ENCODE measurements at places on chromosomes 12 and 14. TPM values are rescaled to one million over a fixed set of nuclear protein-coding genes. Genes with fewer than 3 reads are reported as not detected.
A peak's percentile ranks its signal among the peaks of the same experiment; 100 is the strongest.

The P2RX7 gene
- total RNA-seq, result 7.9 TPM

GRCh38 chr14:85454226-85454813 lies 75.6 kb upstream of the FLRT2 start:
- DNase-seq, result no peak

GRCh38 chr12:126487431-126487980 lies 1422.3 kb downstream of the AACS start:
- no peak for DNase-seq

DNA sequence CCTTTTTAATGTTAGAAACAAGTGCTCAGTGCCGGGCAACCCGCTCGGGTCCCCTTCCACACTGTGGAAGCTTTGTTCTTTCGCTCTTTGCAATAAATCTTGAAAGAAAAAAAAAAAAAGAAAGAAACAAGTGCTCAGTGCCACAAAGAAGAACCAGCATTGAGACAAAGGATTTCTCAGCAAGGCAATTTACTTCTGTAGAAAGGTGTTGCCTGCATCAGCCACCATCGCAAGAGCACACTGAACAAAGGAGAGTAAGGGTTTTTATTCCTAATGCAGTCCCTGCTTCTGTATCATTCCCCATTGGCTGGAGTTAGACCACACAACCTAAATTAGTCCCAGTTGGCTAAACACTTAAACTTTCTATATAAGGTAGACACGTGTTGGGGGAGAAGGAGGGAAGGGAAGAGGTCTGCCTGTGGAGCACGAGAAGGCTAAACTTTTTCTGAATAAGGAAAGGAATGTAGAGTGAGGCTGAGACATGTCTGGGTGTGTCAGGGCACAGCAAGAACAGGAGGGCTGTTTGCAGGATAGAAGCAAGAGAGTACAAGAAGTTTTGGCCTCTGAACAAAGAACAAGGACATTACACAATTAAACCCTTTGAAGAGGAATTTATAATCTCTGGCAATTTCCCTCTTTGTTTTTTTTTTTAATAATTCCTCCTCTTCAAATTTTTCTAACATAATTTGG lies 21.4 kb downstream of the KLRF2 start:
- DNase-seq, result no peak

DNA sequence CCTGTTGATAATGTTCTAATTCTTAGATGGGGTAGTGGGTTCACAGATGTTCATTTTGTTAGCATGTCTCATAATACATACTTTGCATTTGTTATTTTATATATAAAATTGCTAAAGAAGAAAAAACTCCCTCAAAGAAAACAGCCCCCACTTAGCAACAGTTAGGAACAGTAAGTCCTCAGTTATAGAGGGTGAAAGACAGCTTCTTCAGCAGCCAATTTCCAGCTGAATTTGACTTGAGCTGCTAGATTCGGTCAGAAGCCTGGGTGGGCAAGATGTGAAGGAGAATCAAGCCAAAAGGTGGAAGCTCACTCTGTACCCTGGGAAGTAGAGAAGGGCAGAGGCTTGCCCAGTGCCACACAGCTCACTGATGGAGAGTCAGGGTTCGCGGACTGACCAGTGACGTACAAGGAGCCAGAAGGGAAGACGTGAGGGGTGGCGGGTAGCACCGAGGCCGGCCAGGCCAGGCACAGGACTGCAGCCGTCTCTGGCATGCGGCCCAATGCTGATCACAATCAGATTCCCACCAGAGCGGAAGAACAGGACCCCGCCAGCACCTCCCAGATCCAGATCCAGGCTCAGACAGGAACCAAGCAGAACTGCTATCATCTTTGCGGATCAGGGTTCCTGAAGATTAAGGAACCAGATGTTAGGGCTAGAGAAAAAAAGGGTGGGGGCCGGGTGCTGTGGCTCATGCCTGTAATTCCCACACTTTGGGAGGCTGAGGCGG lies 30.4 kb upstream of the VWF start:
- no peak for DNase-seq

- DNase-seq, result no peak
Observed at GRCh38 chr14:42510071-42510470, 903.4 kb downstream of the LRFN5 start.

GRCh38 chr14:35532783-35533356 lies 1.1 kb upstream of the INSM2 start:
- DNase-seq, result no peak

DNA sequence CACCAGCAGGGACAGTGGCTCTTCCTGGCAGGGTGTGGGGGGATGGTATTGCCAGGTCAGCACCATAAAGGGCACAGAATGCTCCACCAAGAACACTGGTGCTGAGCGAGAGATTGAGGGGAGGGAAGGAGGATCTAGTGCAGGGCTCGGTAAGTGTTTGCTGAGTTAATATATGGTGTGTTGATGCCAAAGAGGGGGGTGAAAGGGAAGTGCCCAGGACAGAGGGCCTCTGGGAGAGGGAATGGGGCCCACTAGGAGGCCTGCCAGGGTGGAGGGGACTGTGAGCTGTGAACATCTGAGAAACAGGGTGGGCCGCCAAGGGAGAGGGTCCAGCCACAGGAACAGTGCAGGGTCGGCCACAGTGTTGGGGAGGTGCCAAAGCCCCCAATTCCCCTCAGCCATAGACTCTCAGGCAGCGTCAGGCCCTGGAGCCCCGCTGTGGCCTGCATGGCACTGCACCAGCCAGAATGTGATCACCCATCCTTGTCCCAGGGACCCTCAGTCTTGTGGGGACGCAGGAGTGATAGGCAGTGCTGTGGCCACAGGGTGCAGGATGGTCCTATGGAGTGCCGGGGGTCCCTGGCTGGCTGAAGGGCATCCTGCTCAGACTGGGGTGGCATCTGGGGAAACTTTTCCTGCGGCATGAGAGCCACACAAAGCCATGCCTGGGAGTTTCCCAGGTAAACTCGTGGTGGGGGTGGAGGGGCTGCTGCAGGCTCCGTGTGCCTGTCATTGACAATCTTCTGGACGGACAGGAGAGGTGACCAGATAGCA lies 11.9 kb downstream of the RIN3 start:
- no peak for DNase-seq

DNA sequence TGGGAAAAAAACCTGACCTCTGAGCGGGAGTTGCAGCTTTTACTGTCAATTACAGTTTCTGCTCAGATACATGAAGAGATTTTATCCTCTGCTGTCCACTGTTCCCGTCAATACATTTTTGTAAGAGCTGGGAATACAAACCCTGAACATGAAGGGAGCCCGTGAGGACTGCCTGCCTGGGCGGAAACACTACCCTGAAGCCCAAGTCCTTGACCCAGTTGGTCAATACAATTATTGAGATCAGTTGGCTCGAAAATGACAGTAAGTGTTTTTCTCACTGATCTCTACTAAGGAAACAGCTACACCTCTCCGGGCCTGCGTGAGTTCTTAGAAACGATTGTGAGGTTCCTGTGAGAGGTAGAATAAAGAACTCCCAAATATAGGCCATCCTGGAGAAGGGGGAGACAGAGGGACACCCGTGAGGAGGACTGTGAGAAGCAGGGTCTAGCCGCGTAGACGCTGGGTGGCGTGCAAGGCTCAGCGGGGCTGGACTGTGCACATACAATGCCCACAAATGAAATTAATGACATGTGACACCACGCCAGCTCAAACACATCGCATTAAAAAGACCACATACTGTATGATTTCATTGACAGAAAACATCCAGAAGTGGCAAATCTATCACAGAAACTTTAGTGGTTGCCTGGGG lies 509.5 kb downstream of the TMEM132D start:
- no peak for DNase-seq

GRCh38 chr14:39492267-39492666 lies 60.0 kb upstream of the FBXO33 start:
- no peak for DNase-seq

- no peak for DNase-seq
Observed at GRCh38 chr12:130704606-130705005, 11.5 kb downstream of the RIMBP2 start.

The TAS2R9 gene
- total RNA-seq, result not detected

The HRK gene
- total RNA-seq, result 0.41 TPM

GRCh38 chr12:47817272-47818006 lies 2.3 kb downstream of the HDAC7 start:
- DNase-seq, result no peak

GRCh38 chr12:51980051-51980808 lies 26.5 kb upstream of the TAMALIN start:
- DNase-seq, result peak; percentile 37

The TM9SF1 gene
- 29.5 TPM for total RNA-seq

The FGF23 gene
- not detected for total RNA-seq

GRCh38 chr12:110179291-110179690 lies 55.1 kb downstream of the IFT81 start:
- no peak for DNase-seq

The SCN8A gene
- 0.53 TPM for total RNA-seq

The SELPLG gene
- 111 TPM for total RNA-seq

- DNase-seq, result no peak
Observed at GRCh38 chr12:105922670-105923102, 216.1 kb downstream of the NUAK1 start.

GRCh38 chr14:94051115-94051514 lies 25.0 kb downstream of the OTUB2 start:
- DNase-seq, result no peak

The FOXN4 gene
- not detected for total RNA-seq

The STX2 gene
- total RNA-seq, result 26.2 TPM

The LHX5 gene
- not detected for total RNA-seq

- no peak for DNase-seq
Observed at GRCh38 chr14:61471297-61472005, 150.1 kb downstream of the PRKCH start.

The TROAP gene
- 1.9 TPM for total RNA-seq

DNA sequence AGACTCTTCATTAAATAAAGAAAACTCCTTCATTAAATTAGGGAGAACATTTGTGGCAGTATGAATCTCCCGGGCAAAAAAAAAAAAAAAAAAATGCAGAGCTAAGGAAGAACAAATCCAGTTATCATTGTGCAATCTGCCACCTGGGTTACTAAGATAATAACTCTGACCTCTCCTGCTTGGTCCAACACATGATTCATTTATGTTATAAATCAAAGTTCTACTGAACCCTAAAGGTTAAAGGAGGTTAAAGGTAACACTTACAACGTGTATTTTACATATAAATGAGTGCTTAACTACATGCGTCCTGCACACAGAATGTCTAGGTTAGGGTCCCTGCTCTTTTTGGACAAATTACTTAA lies 4.2 kb downstream of the TGFB3 start:
- DNase-seq, result no peak

DNA sequence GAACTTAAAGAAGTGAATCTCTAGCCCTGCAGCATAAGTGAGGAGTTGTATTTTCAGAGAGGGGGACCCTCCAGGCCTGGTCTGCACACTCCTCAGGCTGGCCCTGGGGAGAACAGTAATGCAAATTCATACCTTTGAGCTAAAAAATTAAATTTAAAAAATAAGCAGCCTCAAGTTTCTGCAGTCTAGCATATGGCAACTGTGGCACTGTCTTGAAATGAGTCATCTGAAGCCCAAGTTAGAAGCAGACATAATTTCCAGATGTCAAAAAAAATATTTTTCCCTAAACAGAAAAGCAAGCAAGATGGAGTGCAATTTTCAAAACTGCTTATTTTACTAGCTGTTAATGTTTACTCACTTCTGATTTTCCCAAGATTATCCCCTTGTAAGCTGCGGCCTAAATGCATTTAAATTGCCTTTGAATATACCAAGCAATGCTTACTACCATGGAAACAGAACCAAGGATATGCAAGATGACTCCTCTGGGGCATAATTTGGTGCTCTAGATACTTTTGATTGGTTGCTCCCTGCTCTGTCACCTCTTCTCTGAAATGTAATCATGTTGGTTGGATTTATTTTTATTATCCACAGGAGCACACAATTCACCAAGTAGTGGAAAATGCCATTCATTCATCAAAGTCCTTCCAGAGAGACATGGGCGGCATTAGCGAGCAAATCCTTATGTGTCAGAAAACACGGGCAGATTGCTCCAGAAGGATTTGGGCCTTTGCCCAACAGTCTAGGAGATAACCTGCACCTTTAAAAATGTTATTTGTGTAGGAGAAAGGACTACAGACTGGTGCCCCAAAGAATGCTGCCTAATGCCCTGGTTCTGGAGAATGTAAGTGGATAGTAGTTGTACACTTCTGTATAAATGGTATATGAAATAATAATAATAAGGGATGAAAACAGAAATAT lies 25.0 kb upstream of the DHRS7 start:
- no peak for DNase-seq

The IL26 gene
- not detected for total RNA-seq

DNA sequence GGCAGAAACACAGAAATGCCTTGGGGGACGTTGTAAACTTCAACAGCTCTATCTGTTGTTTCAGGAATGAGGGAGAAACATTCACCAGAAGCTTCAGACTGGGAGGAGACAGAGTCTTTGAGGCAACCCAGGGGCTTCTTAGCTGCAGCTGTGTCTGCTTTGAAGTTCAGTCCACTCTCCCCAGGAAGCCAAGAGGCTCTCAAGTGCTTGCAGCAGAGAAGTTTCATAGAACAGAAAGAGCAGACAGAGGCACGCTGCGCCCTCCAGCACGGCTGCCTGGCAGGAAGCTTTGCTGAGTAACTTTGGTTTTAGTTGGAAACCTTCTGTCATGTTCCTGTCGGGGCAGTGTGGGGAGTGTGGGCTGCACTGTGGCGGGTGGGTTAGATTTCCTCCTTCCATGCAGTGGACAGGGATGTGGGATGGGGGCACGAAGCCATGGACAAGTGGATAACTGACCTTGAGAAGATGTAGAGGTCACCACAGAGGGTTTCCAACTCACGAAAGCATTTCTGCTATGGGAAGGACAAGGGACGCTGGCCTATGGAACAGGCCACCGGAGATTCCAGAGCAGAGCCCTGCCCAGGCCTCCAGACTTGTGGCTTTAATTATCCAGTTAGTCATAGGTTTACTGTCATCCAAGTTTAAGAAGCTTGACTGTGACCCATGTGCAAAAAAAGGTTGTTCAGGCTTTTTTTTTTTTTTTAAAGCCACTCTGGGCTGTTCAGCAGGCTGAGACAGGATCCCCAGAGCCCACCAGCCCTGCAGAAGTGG lies 107.7 kb downstream of the ARF6 start:
- peak; percentile 59 for DNase-seq

DNA sequence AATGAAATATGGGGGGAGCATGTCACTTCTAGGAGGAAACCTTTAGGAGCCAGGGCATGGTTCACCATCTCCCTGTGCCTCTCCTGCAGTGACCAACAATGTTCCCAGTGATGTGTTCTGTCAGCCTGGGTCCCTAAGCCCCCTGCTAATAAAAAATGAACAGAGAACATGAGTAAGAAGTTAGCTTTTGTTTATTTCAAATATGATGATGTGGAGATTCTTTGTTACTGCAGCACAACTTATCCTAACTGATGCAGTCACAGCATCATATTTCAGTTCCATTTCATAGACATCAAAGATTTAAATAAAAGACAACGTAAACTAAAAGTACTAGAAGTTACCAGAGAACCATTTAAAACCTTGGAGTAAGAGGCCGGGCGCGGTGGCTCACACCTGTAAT lies 43.9 kb downstream of the SERPINA3 start:
- DNase-seq, result no peak

The OR11H7 gene
- not detected for total RNA-seq

The RITA1 gene
- total RNA-seq, result 7.8 TPM

The OGFOD2 gene
- total RNA-seq, result 17.4 TPM

DNA sequence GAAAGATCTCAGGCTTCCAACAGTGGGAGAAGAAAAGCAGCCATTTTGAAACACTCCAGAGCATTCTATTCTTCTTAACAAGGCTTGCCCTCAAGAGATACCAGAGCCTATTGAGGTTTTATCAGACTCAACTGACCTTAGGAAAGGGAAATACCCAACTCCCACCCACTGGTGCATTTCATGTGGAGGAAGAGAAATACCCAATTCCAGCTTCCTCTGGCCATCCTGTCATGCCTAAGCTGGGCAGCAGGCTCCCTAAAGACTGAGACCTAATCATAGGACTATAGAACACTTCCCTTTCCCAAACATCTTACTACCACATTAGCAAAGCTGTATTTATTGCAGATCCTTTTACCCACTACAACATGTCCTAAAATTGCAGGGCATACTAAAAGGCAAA lies 164.5 kb downstream of the KIF21A start:
- no peak for DNase-seq

Data from T-cell (primary cell).